GM12878 (cell line): ENCODE measurements at places on chromosomes 1 and 21. TPM values are rescaled to one million over a fixed set of nuclear protein-coding genes. Genes with fewer than 3 reads are reported as not detected.

RAB25 gene
- 0.29 TPM in 1 of 2 replicates, not detected in the other for polyA plus RNA-seq

FCRL4 gene
- polyA plus RNA-seq, result 0.08 and 0.09 TPM in 2 replicates

UCK2 gene
- polyA plus RNA-seq, result 103 and 106 TPM in 2 replicates

NEK7 gene
- polyA plus RNA-seq, result 34.8 and 35.8 TPM in 2 replicates

HENMT1 gene
- polyA plus RNA-seq, result 15.6 and 16.0 TPM in 2 replicates

LRRC71 gene
- not detected in 2 replicates for polyA plus RNA-seq

LRRC39 gene
- 0.18 and 0.50 TPM in 2 replicates for polyA plus RNA-seq

TCHHL1 gene
- polyA plus RNA-seq, result not detected in 2 replicates

LCE1D gene
- polyA plus RNA-seq, result not detected in 2 replicates

VHLL gene
- not detected in 2 replicates for polyA plus RNA-seq

HAPLN2 gene
- 0.24 TPM in 1 of 2 replicates, not detected in the other for polyA plus RNA-seq

MYOC gene
- not detected in 2 replicates for polyA plus RNA-seq

CFAP107 gene
- polyA plus RNA-seq, result not detected in 2 replicates

LCE6A gene
- polyA plus RNA-seq, result not detected in 2 replicates

ITLN2 gene
- polyA plus RNA-seq, result not detected in 2 replicates

CASP9 gene
- 7.6 and 9.0 TPM in 2 replicates for polyA plus RNA-seq
